Stimulated activated CD8-positive, alpha-beta memory T cell treated with anti-CD3 and anti-CD28 coated beads, Interleukin-4, amount 100 ng/mL, for 48 hours (primary cell): ENCODE measurements at places on chromosomes 6 and 20.

DNA sequence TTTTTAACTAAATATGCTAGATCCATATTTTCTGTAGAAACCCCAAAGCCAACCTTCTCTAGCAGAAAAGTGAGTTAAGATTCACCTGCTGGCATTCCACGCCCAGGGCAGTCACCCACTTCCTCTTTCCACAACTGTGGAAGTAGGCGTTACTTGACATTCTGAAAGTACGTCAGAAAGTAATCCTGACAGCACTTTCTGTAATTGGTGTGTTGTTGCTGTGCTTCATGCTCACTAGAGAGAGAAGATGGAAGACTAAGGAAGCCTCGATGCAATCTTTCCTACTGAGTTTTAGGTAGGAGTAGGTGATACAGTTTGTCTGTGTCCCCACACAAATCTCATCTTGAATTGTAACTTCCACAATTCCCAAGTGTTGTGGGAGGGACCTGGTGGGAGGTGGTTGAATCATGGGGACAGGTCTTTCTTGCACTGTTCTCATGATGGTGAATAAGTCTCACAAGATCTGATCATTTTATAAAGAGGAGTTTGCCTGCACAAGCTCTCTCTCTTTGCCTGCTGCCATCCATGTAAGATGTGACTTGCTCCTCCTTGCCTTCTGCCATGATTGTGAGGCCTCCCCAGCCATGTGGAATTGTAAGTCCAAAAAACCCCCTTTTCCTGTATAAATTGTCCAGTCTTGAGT, 101.1 kb downstream of the MAP3K7 start:
- DNase-seq: no peak

- no peak for DNase-seq
These were observed 109.0 kb downstream of the ATG5 start for GRCh38 chr6:106216527-106216926.

DNA sequence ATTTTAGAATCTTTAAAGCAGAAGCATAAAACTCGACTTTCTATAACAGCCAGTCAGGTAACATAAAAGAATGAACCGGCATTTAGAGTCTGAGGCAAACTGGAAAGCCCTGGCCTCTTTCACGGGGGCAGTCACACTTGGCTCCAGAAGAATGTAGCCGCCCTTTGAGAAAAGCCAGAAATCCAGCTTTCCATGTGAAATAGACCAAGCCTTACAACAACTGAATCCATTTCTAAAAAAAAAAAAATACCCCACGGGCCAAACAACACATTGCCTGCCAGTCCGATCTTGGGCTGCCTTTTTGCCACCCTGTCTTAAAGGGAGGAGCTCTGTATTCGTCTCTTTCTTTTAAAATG, 252.9 kb upstream of the TAB2 start:
- DNase-seq: no peak

GRCh38 chr20:63360850-63361518, at the start of gene CHRNA4:
TSS of gene CHRNA4 (minus strand) at chr20:63361349. CDS start at chr20:63361165, 184 bp downstream.
- no peak for DNase-seq

GRCh38 chr20:62914970-62915457, 11.3 kb downstream of the DIDO1 start:
- DNase-seq: no peak

GRCh38 chr6:154615483-154616025, 105.1 kb upstream of the CNKSR3 start:
- no peak for DNase-seq

GRCh38 chr20:44115762-44116644, 71.0 kb downstream of the JPH2 start:
- no peak for DNase-seq

DNA sequence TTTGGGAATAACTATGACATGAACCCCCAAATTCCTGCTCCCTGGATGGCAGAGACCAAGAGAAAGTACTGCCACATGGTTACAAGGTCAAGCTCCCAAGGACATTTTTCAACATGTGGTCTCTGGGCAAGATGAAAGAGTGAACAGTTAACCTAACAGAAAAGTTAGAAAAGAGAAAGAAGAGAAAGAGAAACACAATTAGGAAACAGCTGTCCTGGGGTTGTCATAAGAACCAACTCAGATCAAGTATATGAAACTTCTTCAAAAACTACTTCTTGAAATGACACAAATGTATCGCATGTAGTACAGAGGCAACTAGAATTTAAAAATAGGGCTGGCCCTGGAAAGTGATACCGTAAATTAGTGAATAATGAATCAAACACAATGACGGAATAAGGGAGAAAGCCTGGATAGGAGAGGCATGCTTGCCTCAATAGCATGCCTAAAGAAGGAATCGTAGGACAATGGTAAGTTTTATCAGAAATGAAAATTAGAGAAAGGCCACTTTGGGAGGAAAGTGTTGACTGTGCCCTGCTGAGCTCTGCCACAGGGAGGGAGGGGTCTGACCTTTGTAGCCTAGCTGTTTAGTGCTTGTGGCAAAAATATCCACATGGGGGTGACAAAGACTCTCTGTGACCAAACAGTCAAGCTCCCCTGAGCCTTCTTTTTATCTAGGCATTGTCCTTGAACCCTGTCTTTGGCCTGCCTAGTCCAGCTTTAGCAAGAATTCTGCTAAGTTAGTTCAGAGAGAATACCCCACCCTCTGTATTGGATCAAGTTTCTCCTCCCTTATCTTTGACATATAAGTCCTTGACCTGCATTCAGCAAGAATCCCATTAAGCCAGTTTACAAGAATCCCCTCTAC, 4.3 kb upstream of the DCBLD1 start:
- DNase-seq: no peak

DNA sequence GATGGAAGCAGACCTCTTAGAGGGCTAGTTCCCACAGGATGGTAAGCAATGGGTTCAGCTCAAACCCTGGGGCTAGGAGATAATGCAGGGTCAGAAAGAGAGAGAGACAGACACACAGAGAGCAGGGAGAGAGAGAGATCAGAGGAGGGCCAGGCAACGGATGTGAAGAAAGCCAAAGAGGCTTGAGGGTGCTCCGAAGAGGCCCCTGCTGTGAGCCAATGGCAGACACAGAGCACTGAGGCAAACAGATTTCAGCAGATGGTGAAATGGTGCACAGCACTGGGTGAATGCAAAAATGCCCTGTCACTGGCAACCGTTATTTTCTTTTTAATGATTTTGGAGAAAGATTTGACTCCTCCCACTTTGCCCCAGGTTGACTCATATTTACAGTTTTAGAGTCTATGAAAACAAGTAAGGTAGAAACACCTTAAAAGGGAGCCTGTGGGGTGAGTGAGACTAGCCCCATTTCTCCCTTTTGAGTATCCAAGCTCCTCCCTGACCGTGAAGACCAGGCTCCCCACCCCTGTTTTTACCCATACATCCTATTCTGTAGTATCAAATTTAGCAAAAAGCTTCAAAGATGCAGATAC, 840 bp downstream of the DEFB132 start:
- DNase-seq: no peak

DNA sequence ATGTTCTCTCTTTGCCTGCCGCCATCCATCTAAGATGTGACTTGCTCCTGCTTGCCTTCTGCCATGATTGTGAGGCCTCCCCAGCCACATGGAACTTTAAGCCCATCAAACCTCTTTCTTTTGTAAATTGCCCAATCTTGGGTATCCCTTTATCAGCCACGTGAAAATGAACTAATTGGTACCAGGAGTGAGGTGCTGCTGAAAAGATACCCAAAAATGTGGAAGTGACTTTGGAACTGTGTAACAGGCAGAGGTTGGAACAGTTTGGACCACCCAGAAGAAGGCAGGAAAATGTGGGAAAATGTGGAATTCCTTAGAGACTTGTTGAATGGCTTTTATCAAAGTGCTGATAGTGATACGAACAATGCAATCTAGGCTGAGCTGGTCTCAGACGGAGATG, 694.9 kb downstream of the FRK start:
- DNase-seq: no peak

- DNase-seq: no peak
These were observed 127.5 kb upstream of the CCDC28A start for GRCh38 chr6:138645976-138646640.

- no peak for DNase-seq
These were observed 58.1 kb upstream of the EPB41L1 start for GRCh38 chr20:36096435-36096834.

DNA sequence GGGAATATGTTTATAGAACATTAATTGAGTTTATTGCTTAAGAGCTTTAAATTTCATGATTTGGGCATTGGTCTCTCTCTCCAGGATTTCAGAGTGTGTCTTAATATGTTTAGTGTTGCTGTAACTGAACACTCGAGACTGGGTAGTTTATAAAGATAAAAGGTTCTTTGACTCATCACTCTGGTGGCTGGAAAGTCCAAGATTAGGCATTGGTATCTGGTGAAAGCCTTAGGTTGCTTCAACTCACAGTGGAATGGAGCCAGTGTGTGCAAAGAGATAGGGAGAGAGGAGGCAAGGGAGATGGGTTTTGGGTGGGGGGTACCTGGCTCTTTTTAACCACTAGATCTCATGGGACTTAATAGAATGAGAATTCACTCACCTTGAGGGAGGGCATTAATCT, 35.6 kb upstream of the DTNBP1 start:
- no peak for DNase-seq

- DNase-seq: no peak
These were observed 24.8 kb downstream of the CDH22 start for GRCh38 chr20:46283426-46284039.

- no peak for DNase-seq
These were observed 113.9 kb downstream of the HFE start for GRCh38 chr6:26200918-26201721.

GRCh38 chr6:8177721-8178120, 75.4 kb upstream of the EEF1E1 start:
- DNase-seq: no peak

- DNase-seq: peak; percentile 63
These were observed 118.8 kb downstream of the MAP3K7 start for GRCh38 chr6:90468080-90468479.

- no peak for DNase-seq
These were observed 15.9 kb downstream of the BCL2L1 start for GRCh38 chr20:31706607-31707257.

GRCh38 chr6:17138033-17138432, 36.2 kb downstream of the STMND1 start:
- DNase-seq: no peak

GRCh38 chr6:26270903-26271667, 93.9 kb upstream of the BTN3A2 start:
- DNase-seq: peak; percentile 79

- no peak for DNase-seq
These were observed 41.5 kb upstream of the GFOD1 start for GRCh38 chr6:13528777-13529343.

- DNase-seq: no peak
These were observed 36.0 kb downstream of the ANKS1A start for GRCh38 chr6:34924831-34925625.

GRCh38 chr6:125294925-125295324, 6.8 kb downstream of the HDDC2 start:
- DNase-seq: no peak

GRCh38 chr6:108293527-108294296, 1.1 kb upstream of the AFG1L start:
- no peak for DNase-seq

- no peak for DNase-seq
These were observed 95.2 kb downstream of the JAG1 start for GRCh38 chr20:10578607-10579006.

DNA sequence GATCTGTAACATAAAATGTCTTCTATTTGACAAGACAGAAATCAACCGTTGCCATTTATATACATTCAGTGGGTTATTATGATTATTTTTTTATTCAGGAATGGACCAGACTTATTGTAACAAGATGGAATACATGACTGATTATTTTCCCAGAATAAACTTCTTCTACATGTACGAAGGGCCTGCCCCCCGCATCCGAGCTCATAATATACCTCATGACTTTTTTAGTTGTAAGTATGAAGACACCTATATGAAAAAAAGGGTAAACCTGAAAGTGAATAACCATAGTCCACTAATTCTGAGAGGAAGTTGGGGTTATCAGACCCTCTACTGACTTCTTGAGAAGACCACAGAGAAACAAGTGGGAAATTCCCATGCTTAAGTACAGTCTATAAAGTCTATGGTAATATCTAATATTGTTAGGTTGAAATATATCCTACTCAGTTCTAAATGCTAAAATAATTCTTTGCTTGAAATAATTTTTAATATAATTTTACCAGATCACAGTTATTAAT, 15.9 kb downstream of the OR2A4 start:
- DNase-seq: peak; percentile 51

DNA sequence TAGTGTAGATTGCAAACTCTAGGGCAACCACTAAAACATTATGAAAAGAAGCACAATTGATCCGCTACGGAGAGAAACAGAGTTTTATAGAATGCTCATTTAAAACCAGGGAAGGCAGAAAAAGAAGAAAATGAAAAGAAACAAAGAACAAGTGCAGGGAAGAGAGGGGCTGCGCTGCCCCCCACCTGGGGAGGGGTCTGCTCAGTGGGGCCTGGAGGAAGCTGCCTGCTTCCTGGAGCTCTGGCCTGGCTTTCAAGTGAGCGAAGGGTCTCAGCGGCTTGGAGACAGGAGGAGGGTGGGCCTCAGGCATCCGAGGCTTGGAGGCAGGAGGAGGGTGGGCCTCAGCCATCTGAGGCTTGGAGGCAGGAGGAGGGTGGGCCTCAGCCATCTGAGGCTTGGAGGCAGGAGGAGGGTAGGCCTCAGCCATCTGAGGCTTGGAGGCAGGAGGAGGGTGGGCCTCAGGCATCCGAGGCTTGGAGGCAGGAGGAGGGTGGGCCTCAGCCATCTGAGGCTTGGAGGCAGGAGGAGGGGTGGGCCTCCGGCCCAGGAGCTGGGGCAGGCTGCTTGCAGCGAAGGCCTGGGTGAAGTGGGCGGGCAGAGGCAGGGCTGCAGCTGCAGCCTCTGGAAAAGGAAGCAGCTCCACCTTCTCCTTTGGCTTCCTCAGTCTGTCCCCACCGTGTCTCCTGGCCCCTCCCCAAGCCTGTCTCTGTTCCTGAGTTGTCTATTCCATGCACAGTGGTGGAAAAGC, 406.3 kb downstream of the TAF4 start:
- DNase-seq: no peak

DNA sequence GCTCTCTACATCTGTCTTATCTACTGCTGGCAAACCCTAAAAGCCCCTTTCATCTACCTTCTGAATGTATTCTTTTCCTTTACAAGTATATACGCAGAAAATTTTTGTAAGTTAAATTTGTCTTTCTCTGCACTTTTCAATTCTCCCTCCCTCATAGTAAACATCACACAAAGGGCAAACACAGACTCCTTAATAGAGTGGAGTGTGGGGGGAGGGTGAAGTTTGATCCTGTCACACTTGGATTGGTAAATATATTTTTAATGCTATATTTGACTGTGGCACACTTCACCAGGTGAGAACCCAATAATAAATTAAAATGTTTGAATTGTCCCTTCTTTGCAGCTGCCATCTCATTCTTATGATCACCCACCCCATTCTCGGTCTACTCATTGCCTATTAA, 33.2 kb upstream of the PAQR8 start:
- DNase-seq: no peak

- DNase-seq: peak; percentile 33
These were observed 697.5 kb downstream of the PRKN start for GRCh38 chr6:162029873-162030576.

- DNase-seq: no peak
These were observed 248.2 kb upstream of the POU3F2 start for GRCh38 chr6:98586163-98586562.

GRCh38 chr20:34705008-34705396, 858 bp downstream of the TP53INP2 start:
- no peak for DNase-seq
